ENCODE measurements at places on chromosomes 11 and 22.

DNA sequence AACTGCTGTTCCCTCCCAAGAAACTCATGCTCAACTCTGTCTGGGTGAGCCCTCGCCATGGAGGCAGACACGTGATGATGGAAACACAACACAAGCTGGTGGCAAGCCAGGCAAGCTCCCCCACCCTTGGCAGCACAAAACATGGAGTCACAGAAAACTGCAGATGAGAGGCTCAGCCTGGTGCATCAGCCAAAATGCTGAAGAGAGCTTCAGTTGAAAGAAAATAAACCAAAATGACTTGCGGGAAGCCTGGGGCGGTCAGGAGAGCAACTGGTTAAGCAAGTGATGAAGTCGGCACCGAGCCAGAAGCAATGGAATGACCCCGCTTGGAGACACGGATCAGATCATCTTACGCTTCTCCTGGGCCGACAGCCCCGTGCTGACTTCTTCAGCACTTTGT, 68.3 kb downstream of the C11orf58 start:
- DNase-seq: peak; percentile 57

DNA sequence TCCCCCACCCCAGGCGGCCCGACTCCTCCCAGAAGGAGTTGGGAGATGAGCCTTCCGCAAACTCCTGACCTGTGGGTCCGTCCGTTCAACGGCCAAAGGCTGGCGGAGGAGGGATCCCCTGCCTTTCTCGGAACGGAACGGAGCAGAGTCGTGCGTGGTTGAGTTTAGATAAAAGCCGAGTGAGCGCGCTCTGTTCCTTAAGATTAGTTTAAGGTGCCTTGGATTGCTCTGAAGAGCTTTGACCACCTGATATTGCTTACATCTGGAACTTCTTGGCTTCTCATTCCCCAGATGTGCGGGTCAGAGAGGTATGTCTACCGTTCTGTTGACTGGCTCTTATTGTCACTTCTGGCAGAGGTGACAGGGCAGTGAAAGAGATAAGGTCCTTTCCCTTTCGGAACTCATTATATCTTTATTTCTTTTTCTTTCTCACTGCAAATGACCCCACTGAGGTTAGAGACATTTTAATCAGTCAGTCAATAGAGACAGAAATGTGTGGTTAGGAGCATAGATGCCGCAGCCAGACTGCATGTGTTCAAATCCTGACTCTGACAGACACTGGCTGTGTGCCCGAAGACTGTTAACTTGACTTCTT, at the start of gene TRIM6:
Gene TRIM6, plus strand, starts transcription at position 31 of the 595 bp plus-strand sequence. Its CDS starts 261 bp downstream, at position 292.
- DNase-seq: no peak

DNA sequence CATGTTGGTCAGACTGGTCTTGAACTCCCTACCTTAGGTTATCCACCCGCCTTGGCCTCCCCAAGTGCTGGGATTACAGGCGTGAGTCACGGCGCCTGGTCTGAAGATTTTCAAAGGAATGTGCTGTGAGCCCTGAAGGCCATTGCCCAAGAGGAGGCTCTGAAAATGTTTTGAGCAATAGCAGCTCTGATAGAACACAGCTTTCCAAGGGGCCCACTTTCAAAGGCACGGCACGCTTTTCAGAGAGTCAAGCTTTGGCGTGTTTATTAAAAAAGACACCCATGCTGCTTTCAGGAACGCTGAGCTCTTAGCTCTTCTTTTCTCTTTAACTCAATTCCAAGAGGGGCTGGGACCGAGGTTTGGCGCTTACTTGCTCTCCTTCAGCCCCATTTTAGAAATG, 73.8 kb upstream of the CDON start:
- DNase-seq: no peak

GRCh38 chr11:108663154-108663877, 1.6 kb upstream of the DDX10 start:
- DNase-seq: no peak

DNA sequence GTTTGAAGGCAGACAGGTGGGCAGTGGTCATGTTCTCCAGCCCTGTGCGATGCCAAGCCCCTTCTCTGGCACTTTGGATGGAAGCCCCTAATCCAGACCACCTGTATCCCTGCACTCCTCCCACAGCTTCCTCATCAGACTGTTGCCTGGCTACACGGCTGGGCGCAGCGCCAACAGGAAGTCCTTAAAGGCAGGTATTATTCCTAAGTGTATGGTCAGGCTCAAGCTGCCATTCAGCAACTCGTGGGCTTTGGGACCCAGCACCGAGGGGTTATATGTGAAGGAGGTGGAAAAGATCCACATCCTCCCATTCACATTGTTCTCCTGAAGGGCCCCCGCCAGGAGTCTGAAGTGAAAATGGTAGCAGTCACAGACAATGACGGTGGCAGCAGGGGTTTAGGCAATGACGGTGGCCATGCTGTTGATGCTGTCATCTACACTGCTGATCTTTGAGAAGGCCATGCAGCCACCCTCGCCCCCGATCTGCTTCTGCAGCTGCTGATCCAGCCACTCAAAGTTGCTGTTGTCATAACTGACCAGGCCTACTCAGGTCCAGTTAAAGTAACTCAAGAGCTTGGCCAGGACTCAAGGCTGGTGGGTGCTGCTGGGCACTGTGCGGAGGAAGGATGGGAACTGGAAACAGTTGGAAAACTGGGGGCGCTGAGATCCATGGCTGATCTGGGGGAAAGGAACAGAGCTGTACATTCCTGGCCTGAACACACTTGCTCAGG, 27.7 kb downstream of the OR6Q1 start:
- no peak for DNase-seq

DNA sequence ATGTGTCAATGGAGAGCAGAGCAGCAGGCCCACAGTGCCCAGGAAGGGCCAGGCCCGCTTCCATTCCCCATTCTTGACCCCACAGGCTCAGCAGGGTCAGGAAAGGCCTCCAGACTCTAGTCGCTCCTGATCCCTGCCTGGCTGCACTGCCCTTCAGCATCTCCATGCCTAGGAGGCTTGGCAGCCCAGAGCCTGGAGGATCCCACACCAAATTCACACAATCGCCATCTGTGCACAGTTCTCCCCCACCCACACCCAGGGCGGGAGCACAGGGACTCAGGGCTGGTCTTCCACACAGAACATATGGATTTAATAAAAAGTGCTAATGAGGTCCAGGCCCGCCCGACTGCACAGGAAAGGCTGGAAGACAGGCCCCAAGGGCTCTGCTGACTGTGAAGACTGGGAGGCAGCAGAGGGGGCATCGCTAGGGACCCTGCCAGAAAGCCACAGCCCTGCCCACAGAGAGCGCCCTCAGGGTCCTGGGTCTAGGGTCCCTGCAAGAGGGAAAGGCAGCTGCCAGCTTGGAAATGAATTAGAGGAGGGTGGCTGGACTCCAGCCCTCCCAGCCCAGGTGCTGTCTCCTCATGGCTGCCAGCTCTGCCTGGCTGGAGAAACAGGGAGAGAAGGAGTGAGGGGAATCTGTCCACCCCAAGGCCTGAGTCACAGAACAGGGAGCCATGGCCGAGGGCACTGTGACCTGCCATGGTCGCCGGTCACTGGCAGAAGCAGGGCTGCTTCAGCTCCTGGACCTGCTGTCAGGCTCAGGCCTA, 39.7 kb downstream of the DKK3 start:
- no peak for DNase-seq

GRCh38 chr11:33698921-33699320, 1.7 kb downstream of the C11orf91 start:
- DNase-seq: no peak

DNA sequence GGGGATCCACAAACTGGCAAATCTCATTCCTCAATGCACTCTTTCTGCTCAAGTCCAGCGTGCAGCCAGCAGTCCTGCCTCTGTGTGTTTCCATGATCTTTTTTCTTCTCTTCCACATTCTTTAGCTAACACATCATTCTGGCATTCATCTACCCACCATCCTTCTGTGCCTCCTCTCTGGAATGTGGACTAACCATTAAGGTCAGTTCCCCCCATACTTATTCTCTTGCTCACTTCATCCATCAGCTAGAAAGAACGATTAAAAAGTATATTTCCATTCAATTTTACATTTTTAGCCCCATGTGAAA, 7.8 kb downstream of the KIRREL3 start:
- DNase-seq: no peak

DNA sequence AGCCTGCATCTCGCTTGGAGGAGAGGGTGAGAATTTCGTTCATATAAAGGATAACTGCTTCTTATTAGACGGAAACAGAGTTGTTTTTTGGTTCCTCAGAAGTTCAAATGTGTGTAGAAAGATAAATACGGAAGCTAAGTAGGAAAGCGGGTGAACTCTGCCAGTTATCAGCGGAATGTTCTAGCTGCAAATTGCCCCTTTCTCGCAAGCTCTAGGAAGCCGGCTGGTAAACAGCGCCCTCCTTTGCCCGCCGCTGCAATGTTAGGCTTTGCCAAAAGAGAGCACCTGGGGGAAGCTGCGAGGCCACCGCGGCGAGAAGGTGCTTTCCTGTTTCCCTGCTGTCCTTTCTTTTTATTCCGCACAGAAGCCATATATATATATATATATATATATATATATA, 67.0 kb downstream of the IGLL5 start:
- no peak for DNase-seq

- DNase-seq: no peak
Observed at GRCh38 chr11:134905517-134905916, 493.5 kb upstream of the B3GAT1 start.

DNA sequence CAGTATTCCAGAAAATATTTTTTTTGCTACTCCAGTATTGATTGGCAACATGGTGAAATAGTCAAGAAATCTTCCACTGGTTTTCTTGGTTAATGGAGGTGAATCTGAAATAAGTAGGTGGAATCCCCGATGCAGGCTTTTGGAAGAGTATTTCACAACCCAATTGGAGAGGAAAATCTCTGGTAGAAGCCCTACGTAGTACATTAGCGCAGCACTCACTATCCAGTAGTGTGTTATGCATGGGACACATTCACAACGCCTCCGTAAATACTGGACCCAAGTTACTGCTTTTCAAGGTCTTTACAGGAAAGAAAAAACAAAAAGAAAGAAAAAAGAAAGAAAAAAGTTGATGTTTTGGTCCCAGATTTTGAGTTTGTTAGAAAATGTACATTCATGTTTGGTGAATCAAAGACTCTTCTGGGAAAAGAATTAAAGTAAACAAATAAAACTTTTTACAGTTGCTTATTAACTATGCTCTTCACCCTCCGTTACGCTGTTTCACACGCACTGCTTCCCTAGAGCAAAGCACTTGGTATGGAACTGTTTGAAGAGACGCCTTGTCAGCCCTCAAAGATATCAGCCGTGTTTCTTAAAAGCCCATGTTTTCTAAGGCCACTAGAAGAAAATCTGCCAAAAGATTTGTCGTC, 170.4 kb upstream of the CTSC start:
- DNase-seq: no peak

DNA sequence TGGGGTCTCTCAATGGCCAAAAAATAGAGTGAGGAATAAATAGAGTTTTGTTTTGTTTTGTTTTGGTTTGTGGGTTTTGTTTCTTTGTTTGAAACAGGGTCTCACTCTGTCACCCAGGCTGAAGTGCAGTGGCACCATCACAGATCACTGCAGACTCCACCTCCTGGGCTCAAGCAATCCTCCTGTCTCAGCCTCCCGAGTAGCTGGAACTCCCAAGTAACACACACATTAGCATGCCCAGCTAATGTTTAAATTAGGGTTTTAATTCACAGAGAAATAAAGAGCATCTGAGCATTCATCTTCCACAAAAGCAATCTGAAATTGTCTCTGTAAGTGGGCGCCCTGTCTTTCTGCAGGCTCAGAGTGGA, 9.2 kb upstream of the IFITM3 start:
- no peak for DNase-seq
